Omental fat pad (tissue), 4 donors: ENCODE measurements at places on chromosomes 5 and 9. TPM values are rescaled to one million over a fixed set of nuclear protein-coding genes. Genes with fewer than 3 reads are reported as not detected.

Gene N4BP3
- total RNA-seq, result 0.84 TPM

Gene DOCK8
- 28.8 TPM for total RNA-seq

Gene WHRN
- 9.7 TPM for total RNA-seq

Gene PSD2
- 0.46 TPM for total RNA-seq

Gene LARP1
- total RNA-seq, result 125 TPM

Gene GRM6
- not detected for total RNA-seq

Gene FOXD4L5
- total RNA-seq, result not detected

Gene STK32A
- 7.7 TPM for total RNA-seq

Gene DEPDC1B
- 0.31 TPM for total RNA-seq

Gene BTNL3
- total RNA-seq, result 0.50 TPM

Gene POU5F2
- 3.2 TPM for total RNA-seq

Gene ROR2
- 21.1 TPM for total RNA-seq

Gene EMB
- 40.2 TPM for total RNA-seq

Gene FXN
- total RNA-seq, result 5.0 TPM

Gene CCNJL
- 0.24 TPM for total RNA-seq

Gene CDKN2B-AS1
- total RNA-seq, result not detected

Gene MPDZ
- total RNA-seq, result 90.6 TPM

Gene MARCHF3
- 72.7 TPM for total RNA-seq

Gene SPEF2
- total RNA-seq, result 2.6 TPM

Gene GABRA6
- not detected for total RNA-seq

Gene AQP3
- total RNA-seq, result 9.9 TPM

Gene HMGCR
- 12.8 TPM for total RNA-seq

Gene ORM2
- not detected for total RNA-seq

Gene SPAAR
- 70.1 TPM for total RNA-seq

Gene CAMLG
- 40.4 TPM for total RNA-seq

Gene SLC6A7
- total RNA-seq, result not detected

Gene CDX1
- total RNA-seq, result not detected

Gene SLC24A2
- total RNA-seq, result not detected

Gene ANXA2R
- 1.5 TPM for total RNA-seq

Gene LRRC14B
- total RNA-seq, result not detected

Gene FANCC
- total RNA-seq, result 6.0 TPM

Gene MELK
- 2.6 TPM for total RNA-seq

Gene GABRA1
- not detected for total RNA-seq

Gene NXNL2
- total RNA-seq, result not detected

Gene AGXT2
- total RNA-seq, result not detected

Gene NAIP
- total RNA-seq, result 41.7 TPM

Gene PCDH1
- total RNA-seq, result 10.6 TPM

Gene ZNF883
- total RNA-seq, result 1.4 TPM

Gene ATP10B
- total RNA-seq, result 0.13 TPM

Gene KIF4B
- not detected for total RNA-seq

Gene LAMC3
- total RNA-seq, result 1.9 TPM

Gene CARD6
- 16.1 TPM for total RNA-seq

Gene TAS2R1
- total RNA-seq, result not detected

Gene PFN3
- not detected for total RNA-seq

Gene SLC6A3
- total RNA-seq, result 0.50 TPM

Gene PCDHGA11
- total RNA-seq, result 12.1 TPM

Gene ARHGEF39
- total RNA-seq, result not detected

Gene FGD3
- 7.2 TPM for total RNA-seq

Gene PCDHGB2
- 15.3 TPM for total RNA-seq

Gene GCNT4
- 0.69 TPM for total RNA-seq

Gene TSSK1B
- total RNA-seq, result not detected

Gene SOHLH1
- not detected for total RNA-seq
